Left lobe of liver (tissue), 2 donors: ENCODE measurements at places on chromosomes 4 and X.

DNA sequence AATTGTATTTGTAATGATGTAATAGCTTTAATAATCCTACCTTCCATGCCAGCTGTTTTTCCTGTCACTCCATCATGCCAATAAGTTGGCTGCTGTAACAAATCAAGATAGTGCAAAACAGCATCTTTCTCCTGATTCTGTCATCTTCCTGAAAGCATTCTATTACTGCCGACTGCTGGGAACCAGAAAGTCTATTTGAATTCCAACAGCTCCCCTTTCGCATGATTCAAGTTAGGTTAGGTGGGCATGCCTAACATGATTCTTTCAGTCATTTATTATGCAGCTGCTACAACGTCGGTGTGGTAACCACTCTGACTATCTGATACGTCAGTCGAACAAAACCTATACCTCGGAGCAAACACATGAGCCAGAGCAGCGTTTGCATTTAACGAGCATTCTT, 127.9 kb upstream of the DMD start:
- no peak for DNase-seq

DNA sequence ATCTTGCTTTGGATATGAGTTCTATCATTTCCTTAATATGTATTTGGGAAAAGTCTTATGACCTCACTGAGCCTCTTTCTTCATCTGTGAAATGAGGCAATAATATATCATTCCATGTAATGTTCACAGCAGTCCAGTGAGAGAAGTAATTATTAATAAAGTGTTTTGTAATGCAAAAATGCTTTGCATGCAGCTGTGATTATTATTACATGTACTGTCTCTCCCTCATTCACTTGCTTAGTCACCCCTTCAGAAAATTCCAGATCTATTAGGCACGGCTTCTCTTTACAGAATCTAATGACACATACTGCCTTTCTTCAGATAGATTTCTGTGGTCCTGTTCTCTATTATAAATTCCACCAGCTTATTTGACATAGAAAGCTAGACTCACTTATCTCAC, 53.5 kb upstream of the FGF13 start:
- no peak for DNase-seq

DNA sequence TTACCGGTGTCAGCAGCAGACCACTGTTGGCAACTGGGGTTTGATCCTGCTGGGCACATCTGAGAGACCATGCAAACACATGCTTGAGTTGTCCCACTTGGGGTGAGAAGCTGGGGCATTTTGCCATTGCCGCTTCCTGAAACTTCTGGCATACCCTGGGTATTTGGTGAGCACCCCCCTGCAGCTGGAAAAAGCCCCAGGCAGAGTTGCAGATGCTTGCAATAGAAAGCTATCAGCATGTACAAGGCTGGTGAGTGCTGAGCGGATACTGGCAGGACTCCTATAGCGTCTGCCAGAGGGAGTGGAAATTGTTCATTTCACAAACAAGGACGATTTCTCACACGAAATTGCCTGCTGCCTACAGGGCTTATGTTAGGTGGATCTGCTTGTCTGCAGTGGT, 32.3 kb downstream of the SUPT20HL1 start:
- DNase-seq, result no peak

GRCh38 chr4:166198041-166198440, 325.0 kb downstream of the TLL1 start:
- no peak for DNase-seq

DNA sequence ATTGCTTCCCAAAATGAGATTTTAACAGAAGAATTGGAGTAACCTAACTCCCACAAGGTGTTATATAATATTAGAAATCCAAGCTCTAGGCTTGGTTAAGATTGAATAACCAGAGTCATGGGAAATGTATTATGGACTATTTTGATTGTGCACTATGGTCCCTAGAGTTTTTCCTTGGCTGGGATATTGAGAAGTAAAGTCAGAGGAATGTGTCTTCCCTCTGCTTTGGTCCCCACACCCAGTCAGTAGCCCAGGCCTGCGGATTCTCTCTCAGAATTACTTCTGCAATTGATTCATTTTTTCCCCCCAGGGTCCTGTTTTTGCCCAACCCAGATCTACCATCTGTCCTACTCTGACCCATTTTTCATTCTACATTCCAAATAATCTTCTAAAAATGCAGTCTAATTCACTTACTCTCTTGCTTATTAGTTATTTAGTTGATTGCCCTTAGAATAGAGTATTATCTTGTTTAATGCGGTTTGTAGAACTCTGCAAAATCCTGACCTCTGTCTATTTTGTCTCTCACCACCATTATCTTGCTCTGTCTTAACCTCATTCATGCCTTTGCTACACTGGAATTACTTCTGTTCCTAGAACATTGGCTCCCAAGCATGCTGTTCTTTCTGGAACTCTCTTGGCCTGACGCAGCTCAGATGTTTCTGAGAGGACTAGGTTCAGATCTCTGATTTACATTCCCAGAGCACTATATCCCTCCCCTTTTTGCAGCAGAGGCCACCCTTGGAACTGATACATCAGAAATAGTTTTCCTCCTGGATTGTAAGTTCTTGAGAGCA, 23.6 kb downstream of the GUCY1A1 start:
- no peak for DNase-seq

DNA sequence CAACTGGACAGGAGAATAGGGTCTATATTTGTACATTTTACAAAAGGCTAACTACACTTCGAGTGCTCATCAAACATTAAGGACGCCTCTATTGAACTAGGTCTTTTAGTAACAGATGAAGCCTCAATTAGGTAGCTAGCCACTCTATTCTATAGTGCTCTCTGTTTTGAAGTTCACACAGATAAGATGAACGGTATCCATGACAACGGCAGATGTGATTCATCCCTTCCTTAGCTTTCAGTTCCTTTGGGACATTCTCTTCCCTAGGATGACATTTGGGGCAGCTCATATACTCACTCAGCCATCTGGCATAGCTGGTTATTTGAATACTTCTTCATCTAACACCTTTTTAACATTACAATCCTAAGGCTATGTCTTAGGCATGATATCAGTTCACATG, 62.4 kb upstream of the WDFY3 start:
- DNase-seq, result no peak

DNA sequence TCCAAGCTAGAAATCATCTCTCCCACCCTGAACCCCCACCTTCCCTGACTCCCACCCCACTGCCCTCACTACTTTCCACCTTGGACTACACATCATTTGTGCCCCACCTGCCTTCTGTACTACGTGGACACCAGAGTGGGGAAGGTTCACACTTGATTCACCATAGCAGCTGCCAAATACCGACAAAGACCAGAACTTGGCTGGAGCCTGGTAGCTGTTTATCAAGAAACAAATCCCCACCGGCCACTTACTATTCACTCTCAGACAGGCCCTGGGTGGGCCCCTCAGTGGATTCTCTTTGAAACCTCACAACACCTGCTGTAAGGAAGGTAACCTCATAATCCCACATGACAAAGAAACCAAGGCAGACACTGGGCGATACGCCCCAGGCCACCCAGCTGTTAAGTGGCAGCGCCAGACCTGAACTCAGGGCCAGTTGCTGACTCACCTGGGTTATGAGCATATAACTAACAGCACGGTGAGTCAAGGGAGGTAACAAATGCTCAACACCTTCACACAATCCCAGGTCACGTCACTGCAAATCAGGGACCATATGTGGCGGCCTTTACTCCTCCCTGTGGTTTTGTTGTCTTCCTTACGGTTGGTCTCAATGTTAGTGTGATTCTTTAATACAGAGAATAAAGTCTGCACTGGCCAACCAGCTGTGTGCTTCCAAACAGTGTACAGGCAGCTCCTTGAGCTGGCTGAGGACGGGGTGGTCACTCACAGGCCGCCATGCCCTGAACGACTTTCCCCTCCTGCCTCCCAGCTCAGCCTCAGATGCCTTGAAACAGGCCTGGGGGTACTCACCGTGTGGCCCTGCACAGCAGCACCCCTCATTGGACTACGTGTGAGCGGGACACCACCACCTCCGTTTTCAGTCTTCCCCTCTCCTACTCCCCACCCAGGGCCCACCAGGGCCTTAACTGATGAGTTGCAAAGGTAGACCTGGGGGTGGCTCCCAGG, 7.5 kb downstream of the WDR1 start:
- no peak for DNase-seq

GRCh38 chrX:21658746-21659145, 616 bp upstream of the KLHL34 start:
- DNase-seq, result no peak
